Stimulated activated naive CD8-positive, alpha-beta T cell treated with anti-CD3 and anti-CD28 coated beads, Interleukin-15, amount 100 ng/mL, for 72 hours (primary cell): ENCODE measurements at places on chromosomes 11 and 22.

DNA sequence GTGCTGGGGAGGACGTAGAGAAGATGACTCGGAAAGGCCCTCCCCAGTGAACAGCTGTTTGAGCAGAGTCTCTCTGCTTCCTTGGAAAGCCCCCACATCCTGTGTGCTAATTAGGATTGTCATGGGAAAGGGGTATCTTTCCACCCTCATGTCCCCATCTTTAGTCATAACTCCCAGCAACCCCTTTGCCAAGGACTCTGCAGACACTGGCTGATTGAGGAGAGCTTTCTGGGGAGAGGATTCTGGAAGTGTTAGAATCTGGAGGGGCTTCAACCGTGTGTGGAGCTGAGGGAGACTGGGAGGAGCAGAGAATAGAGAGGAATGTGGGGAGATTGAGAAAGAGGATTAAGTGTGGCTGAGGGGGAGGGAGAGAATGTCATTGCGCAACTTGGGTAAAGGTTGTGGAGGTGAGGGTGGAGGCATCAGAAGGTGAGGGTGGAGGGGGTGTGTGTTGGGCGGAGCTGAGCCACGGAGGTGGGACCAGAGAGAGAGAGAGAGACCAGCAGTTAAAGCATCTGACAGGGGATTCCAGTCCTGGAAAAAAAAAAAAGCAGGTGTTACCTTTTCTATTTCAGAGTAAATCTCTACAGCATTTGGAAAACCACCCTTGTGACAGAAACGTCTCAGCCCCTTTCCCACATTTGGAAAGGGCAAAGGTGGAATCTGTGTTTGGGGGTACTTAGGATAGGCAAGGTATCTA is 2.2 kb downstream of the DTX4 start:
- DNase-seq, result no peak

DNA sequence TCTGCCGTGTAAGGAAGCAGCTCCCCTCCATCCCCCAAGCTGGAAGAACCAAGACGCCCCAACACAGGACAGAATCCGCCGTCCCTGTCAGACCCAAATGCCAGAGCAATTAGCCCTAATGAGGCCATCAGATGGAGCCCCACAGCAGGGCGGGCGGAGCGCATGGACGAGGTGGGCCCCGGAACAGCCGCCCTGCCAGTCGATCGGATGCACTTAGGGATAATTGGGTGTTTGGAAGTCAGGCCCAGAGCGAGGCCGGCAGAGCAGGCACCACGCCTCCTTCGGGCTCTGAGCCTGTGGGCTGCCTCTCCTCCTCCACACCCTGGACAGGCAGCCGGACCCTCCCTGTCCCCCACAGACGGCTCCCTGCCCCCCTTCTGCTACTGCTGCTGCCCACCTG is 5.5 kb upstream of the TH start:
- DNase-seq, result no peak

- DNase-seq, result no peak
Measured at GRCh38 chr11:110908401-110909105, 196.3 kb upstream of the ARHGAP20 start.

- DNase-seq, result peak; percentile 74
Measured at GRCh38 chr11:133955081-133955891, 1.5 kb downstream of the IGSF9B start.

- DNase-seq, result no peak
Measured at GRCh38 chr11:110728476-110728875, 16.2 kb upstream of the ARHGAP20 start.

- no peak for DNase-seq
Measured at GRCh38 chr11:66443602-66444001, 5.0 kb upstream of the MRPL11 start.

DNA sequence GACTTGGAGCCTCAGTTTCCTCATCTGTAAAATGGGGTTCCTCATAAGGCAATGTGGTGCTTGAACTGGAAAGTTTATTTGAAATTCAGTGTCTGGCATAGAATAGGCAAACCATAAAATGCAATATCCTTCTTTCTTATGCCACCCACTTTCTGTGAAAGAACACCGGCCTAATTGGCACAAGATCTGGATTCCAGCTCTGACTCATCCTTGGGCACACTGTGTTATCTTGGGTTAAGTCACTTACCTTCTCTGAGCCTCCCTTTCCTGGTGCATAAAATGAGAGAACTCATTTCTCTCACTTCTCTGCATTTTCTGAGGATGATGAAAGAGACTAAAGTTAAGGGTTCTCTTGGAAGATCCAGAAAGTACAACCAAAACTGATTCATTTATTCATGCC is 5.1 kb downstream of the INSC start:
- no peak for DNase-seq
